ENCODE measurements at places on chromosomes 7 and 10.

- no peak for DNase-seq
Measured at GRCh38 chr7:69670701-69671100, 72.4 kb downstream of the AUTS2 start.

- DNase-seq, result no peak
Measured at GRCh38 chr10:104580321-104580720, 60.8 kb upstream of the SORCS3 start.

DNA sequence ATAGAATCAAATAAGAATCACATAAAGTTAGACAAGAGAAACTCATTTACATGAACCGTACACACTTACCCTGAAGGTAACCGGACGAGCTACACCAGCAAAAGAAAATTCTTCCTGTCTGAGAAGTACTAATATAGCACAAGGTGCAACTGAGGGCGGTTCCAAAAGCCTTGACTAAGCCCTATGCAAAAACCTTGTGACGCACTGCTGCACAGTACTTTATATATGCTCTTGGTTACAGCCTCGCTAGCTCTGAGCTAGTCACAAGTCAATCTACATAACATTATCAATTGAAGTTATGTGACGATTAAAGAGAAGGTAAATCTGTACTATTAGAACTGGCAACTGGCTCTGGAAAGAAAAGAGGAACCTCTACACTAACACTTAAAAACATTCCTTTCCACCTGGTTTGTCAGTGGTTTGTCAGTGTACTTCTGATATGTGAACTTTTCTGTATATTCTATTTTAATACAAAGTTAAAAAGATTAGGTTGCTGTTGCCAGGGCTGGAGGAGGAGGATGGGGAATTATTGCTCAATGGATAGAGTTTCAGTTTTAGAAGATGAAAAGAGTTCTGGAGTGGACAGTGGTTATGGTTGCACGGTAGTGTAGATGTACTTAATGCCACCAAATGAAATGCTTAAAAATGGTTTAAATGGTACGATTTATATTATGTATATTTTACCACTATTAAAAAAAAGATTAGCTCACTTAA, 21.6 kb downstream of the NT5C3A start:
- DNase-seq, result no peak

GRCh38 chr7:108045154-108045553, 42.2 kb upstream of the LAMB1 start:
- DNase-seq, result no peak

DNA sequence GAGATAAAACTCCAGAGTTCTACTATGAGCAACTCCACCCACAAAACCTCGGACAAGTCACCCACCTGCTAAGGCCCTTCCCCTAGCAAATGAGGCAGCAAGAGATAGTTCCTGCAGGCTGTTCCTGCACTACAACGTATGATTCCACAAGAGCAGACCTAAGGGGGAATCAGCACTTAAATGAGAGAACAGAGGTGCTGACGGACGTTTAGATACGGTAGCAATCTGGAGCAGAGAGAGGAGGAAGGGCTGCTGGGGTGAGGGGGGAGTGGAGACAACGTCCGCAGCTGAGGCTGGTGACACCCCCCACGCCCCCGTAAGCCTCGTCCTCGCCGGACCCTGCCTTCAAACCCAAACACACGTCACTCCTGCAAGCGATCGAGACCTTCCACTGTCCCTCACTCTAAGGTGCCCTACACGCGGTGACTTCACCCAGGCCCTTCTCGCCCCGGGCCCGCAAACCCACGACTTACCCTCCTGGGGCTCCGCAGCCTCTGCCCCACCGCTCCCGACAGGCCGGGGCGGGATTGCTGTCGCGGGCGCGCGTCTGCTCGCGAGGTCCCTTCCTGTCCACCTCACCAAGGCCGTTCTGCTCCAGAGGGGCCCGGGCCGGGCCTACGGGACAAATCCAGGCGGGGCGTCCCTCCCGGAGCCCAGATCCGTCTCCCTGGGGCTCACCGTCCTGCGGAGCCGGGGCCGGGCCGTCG, 635 bp downstream of the ZNF12 start:
- no peak for DNase-seq

- no peak for DNase-seq
Measured at GRCh38 chr10:111338805-111339204, 262.0 kb downstream of the ADRA2A start.

- DNase-seq, result no peak
Measured at GRCh38 chr10:17476073-17476472, 21.7 kb upstream of the ST8SIA6 start.

- DNase-seq, result no peak
Measured at GRCh38 chr7:12685550-12685949, 1.9 kb upstream of the ARL4A start.

GRCh38 chr7:49159536-49159935, 235.2 kb downstream of the CDC14C start:
- DNase-seq, result no peak

- DNase-seq, result no peak
Measured at GRCh38 chr10:62243647-62243997, 25.0 kb downstream of the RTKN2 start.

GRCh38 chr10:110432814-110433565, 64.7 kb upstream of the DUSP5 start:
- DNase-seq, result no peak

DNA sequence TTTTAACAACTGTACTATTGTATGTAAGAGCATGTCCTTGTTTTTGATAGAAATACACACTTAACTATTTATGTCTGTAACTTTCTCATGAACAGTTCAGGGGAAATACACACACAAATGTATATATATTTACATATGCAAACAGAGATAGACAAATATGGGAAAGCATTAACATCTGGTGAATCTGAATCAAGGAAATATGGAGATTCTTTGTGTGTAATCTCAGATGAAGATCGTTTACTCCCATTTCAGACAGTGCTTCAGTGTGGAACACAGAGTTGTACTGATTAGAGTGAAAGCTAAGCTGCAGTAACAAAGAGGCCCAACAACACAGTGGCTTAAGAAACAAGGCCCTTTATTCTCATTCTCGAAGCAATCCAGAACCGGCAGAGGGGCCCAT, 26.3 kb upstream of the NPVF start:
- DNase-seq, result no peak

DNA sequence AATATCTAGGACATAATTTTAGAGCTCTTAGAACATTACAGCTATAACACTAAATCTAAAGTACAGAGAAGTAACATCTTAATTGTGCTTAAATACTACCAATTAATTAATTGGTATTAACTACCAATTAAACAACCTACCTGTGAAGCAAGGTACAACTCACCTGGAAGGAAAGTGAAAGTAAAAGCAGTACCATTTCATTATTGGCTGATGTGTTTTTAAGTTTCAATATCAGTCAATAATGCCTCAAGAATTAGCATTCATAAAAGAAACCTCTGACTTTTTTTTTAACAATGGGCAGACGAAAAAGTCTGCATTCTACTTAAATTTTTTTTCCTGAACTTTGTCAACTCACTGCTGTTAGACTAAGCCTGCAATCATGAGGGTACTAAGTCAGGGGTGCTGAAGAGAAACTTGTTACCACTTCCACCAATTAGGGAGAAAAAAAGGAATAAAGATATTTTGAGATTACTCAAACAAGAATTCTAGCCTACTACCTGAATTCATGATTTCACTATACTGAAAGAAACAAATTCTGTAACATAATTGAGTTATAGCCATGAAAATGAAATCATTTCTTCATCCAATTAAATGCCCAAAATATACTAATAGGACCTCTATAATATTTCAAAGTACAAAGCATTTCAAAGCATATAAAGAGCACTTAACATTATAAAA, 19.9 kb downstream of the UPF2 start:
- no peak for DNase-seq

DNA sequence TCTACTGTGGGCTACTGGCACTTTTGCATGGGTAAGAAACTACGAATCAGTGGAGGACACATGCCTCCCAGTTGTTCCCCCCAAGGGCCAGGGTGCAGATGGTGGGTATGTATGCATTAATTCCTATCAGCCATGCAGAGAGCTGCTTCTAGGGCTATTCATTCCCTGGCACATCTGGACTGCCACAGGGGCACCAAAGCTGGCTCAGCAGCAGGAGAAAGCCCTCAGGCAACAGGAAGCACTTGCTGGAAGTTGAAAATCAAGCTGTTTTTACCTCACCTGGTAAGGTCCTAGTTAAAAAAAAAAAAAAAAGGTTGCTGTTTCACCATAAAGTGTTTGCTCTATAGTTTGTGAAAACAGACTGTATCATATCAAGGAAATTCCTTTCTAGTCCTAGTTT, 1342.6 kb downstream of the REEP3 start:
- DNase-seq, result no peak

DNA sequence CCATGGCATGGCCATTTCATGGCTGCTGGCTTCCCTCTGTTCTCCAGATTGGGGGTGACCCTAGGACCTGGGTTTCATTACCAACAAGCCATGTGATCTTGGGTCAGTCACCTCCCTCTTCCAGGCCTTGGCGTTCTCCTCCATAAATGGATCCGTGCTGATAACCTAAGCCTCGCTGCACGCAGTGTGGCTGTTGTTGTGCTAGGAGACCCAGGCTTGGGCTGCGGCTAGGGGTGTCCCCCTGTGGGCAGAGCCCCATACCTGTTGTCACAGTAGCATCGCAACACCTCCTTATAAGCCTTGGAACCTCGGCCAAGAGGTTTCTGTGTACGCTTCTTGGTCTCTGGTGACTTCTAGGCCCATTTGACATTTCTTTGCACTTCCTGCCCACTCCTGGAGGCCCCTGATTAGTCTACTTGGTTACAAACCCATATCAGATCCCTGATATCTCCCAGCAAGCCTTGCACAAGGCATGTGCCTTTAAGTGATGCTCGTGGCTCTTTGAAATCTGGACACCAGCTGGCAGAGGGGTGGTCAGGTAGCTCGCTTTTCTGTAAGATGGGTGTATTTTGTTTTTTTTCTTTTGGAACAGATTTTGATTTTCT, 23.6 kb downstream of the ZMIZ1 start:
- no peak for DNase-seq

GRCh38 chr10:35452171-35452570, 115.9 kb downstream of the CCNY start:
- DNase-seq, result no peak

- DNase-seq, result no peak
Measured at GRCh38 chr7:96224073-96224472, 97.8 kb downstream of the SLC25A13 start.

- DNase-seq, result no peak
Measured at GRCh38 chr10:95496246-95496911, 64.8 kb downstream of the SORBS1 start.

- no peak for DNase-seq
Measured at GRCh38 chr7:139355320-139355719, 4.4 kb upstream of the LUC7L2 start.

- no peak for DNase-seq
Measured at GRCh38 chr7:149214020-149214720, 18.8 kb downstream of the ZNF282 start.

DNA sequence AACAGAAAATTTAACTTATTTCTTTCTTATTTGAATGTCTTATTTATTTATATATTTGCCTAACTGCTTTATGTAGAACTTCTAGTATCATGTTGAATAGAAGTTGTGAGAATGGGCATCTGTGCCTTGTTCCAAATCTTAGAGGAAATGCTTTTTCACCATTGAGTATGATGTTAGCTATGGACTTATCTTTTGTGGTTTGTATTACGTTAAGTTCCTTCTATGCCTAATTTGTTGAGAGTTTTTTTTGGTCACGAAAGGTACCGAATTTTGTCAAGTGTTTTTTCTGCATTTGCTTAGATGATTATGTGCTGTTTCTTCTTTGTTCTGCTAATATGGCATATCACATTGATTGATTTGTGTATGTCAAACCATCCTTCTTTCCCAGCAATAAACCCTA, 161.0 kb upstream of the TRIM24 start:
- DNase-seq, result no peak

DNA sequence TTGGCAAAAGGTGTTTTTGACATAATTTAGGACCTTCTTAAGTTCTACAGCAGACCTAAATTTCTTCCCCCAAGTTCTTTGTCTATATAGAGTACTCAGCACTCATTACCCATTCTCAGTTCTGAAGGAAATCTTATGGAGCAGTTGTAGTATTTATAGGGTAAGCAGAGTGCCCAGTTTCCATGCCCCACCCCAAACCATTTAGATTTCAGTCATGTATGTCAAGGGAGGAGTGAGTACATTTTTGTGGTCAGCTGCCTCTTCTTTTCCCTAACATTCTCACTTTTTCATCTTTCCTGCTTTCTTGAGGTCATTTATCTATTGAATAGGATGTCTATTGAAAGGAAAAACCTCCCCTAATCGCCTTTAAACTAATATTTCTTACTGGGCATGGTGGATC, 83.3 kb downstream of the KAT6B start:
- DNase-seq, result no peak

DNA sequence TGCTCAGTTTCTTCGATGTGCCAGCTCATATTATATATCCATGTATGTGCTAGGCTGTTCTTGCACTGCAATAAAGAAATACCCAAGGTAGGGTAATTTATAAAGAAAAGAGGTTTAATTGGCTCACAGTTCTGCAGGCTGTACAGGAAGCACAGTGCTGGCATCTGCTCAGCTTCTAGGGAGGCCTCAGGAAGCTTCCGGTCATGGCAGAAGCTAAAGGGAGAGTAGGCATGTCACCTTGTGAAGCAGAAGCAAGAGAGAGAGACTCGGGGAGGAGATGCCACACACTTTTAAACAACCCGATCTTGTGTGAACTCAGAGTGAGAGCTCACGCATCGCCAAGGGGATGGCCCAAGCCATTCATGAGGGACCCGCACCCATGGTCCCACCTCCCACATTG, 13.8 kb upstream of the ECHDC3 start:
- DNase-seq, result no peak

DNA sequence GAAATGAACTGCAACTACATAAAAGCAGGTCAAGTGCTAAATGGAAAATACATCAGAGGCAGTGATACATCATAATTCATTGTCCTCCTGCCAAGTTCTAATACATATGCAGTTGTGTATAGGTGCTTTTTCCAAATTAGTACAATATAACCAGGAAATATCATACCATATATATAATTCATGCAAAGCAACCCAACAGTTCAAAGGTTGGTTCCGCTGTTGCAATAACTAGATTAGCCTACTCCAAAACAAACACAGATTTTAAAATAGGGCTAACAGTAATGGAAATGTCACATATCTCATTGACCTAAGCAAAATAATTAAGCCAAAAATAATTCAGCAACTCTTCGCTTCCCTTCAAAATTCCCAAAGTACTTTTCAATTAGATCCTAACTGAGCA, 88.9 kb upstream of the NEBL start:
- DNase-seq, result no peak

- DNase-seq, result no peak
Measured at GRCh38 chr7:27158436-27159265, 2.2 kb upstream of the HOXA7 start.

- no peak for DNase-seq
Measured at GRCh38 chr7:123498601-123499000, 35.8 kb downstream of the IQUB start.

Measured in NCI-H774 (cell line).